LNCaP clone FGC (cell line): ENCODE measurements at places on chromosomes 11 and 22.

- DNase-seq, result no peak
Measured at GRCh38 chr11:11477695-11478420, 124.8 kb upstream of the CSNK2A3 start.

DNA sequence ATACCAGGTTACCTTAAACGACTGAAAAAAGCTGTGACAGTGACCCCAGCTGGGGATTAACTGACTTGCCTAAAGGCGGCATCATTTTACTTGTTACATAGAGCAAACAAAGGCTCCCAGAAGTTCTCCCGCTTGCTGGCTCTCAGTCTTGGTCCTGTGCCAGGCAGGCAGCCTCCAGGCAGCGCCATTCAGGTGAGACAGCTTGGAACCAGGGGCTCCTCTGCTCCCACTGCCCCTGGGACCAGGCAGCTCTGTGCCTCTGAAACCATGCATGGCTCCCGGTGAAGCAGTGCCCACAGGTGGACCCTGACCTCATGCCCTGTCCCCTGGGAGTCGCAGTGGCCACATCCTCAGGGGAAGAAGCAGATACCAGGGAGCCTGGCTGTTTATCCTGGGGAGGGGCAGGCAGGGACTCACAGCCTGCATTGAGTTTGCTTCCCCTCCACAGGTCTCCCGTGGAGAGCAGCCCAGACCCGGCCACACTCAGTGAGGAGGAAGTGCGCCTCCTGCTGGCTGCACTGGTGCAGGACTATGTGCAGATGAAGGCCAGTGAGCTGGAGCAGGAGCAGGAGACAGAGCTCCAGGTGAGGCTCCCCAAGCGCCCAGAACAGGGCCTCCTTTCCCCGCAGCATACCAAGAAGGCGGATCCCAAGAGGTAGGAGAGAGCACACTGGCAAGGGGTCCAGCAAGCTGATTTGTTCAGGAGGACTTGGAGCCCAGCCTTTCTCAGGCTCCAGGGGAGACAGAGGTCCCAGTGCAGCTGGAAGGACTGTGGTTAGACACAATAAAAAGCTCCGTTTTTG lies 15.6 kb upstream of the CYP2R1 start:
- DNase-seq, result peak; percentile 32

- DNase-seq, result no peak
Measured at GRCh38 chr11:100883830-100884229, 196.7 kb downstream of the ARHGAP42 start.

DNA sequence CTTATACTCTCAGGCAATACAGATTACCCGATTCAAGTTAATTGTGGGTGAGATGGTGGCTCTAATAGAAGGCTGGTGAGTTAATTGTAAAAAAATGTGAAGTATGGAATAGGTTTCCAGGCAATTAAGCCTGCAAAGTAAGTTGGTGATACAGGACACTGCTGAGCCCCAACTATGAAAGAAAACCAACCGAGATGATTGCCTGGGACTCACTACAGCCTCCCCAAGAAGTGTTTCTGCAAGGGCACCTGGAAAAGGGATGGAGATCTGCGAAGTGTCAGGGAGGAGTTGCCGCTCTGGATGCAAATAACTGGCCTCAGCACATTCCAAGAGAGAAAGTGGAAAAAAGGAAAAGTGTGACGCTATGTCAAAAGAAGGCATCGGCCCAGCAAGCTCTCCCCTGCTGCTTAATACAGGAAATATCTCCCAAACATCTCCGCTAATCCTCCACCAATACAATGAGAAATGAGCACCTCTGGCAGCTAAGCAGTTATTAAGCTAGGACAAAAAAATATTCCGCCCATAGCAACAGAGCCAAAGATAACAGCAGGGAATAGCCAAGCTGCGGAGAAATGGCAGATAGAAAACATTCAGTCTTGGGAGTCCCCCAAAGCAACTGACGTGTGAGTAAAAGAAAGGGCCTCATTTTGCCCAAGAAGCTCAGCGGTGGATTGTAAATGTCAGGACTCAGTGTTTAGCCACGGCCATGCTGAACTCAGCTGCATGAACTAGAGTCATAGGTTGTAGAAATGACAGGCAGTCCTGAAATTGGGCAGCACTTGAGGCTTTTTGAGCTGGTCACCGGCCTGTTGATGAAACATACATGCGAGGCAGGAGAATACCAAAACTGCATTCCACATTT lies 133.7 kb downstream of the SNX19 start:
- no peak for DNase-seq

DNA sequence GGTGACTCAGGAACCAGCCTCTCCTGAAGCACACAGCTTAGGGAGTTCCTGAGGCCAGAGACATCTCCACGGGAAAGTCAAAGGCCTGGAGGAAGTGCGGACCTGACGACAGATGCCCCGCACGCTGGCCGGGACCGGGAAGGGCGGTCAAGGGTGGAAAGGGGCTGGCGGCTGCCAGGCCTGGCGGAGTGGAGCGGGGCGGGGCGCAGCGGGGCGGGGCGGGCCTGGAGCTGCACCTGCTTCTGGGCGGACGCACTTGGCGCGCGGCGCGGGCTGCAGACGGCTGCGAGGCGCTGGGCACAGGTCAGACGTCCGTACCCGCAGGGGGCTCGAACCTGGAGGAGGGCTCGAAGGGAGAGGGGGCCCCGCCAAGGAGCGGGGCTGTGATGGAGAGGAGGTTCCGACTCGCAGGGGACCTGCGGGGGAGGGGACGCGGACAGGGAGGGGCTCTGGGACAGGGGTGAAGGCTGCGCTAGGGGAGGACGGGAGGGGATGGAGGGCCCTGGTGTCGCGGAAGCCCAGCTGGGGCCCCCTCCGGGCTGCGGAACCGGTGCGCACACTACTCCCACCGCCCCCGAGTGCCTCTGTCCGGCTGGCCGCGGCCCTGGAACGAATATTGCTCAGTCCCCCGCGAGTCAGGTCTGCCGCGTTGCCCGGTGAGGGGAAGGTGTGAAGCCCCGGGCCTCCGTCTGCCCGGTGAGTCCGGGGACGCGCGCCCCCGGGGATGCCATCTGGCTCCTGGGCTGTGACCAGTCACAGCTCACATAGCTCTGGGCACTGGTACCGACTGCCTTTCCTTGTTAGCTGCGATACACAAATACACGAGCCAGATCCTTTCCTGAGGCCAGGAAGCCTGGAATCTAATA lies at the start of gene TMEM45B:
TSS of gene TMEM45B (plus strand) at position 253 of the 866 bp plus-strand sequence. CDS start 36,635 bp downstream, outside the sequence.
- no peak for DNase-seq

DNA sequence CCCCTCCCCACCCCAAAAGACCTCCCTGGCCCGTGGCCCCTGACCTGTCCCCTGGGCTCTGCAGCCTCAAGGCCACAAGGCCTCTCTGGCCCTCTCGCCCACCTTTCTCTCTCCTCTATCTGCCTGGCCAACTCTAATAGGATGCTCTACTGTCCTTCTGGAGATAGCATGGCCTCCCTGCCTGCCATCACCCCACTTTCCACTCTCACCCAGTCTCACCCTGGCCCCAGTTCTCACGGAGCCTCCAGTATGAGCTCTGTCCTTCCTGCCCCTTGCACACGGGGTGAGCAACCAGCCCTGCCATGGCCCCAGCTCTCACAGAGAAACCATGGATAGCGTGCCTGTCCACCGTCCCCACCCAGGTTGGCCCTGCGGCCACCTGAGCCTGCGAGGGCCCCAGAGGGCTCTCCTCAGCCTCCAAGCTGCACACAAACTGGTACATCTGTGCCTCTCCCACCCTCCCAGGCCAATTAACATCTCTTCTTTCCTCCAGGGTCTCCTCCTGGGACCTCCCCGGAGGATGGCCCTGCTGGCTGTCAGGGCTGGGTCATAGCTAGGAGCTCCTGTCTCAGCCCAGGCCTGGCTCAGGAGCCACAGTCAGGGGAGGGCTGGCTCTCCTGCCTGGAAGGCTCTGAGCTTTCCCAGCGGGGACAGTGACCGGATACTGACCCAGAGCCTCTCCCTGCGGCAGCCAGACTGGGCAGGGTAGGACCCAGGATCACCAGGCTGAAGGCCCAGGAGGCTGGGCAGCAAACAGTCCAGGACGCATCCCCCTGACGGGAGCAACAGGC lies 22.3 kb downstream of the RTN4R start:
- no peak for DNase-seq

DNA sequence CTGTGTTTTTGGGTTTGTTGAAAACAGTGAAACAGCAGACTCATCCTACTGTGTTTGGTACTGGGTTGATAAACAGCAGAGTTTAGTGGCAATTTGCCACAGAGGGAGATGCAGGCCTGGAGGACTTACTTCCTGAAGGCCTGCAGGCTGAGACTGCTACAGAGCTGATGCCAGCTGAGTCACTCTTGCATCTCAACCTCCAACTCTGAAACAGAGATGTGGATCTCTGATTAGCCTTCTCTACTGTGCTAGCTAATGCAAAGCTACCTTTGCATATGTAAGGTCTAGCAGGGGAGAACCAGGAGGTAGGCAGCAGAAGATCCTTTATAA lies 14.3 kb downstream of the ATP5MG start:
- no peak for DNase-seq

DNA sequence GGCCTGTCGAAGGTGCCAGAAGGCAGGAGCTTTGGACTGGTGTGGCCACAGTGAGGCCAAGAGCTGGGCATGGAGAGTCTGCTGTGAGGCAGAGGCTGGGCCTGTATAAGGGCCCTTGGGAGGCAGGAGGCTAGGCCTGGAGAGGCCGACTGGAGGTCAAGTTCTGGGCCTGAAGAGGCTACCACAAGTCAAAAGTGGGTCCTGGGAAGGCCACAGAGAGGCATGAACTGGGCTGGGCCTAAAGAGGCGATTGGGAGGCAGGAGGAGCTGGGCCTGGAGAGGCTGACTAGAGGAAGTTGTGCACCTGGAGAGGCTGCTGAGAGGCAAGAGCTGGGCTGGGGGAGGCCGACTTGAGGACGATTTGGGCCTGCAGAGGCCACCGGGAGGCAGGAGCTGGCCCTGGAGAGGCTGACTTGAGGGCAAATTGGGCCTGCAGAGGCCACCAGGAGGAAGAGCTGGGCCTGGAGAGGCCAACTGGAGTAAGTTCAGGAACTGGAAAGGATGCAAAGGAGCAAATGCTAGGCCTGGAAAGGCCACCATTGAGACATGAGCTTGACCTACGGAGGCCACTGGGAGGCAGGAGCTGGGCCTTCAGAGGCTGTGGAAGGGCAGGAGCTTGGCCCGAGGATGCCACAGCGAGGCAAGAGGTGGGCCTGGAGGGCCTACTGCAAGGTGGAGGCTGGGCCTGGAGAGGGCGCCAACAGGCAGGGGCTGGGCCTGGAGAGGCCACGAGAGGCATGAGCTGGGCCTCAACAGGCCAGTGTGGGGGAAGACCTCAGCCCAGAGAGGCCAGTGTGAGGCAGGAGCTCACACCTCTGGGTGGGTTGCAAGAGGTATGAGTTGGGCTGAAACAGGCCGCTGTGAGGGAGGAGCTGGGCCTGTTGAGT lies 39.8 kb downstream of the OR4C45 start:
- DNase-seq, result no peak

GRCh38 chr22:49554296-49554625 lies 273.4 kb downstream of the BRD1 start:
- DNase-seq, result no peak

- no peak for DNase-seq
Measured at GRCh38 chr22:47022075-47022473, 259.6 kb downstream of the TBC1D22A start.

DNA sequence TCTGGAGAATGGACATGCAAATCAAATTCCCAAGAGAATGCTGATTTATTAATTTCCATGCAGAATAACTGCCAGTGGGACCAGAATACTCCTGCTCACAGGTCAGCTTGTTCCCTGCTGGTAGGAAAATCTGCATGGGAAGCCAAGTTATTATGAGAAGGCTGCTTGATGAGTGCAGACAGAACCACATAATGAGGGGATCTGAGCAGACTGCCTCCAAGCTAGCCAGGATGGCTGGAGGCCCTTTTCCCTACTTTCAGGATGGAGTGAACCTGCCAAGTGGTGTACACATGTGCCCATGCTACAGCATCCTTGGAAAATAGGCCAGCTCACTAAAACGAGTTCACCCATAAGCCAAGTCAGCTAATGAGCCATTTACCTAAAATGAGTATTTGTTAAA lies 55.2 kb upstream of the ZBED5 start:
- DNase-seq, result no peak

GRCh38 chr11:1872267-1872985 lies 19.3 kb downstream of the PRR33 start:
- no peak for DNase-seq

- no peak for DNase-seq
Measured at GRCh38 chr22:32693102-32693501, 108.4 kb upstream of the TIMP3 start.
